ENCODE measurements at places on chromosomes 6 and 20.

DNA sequence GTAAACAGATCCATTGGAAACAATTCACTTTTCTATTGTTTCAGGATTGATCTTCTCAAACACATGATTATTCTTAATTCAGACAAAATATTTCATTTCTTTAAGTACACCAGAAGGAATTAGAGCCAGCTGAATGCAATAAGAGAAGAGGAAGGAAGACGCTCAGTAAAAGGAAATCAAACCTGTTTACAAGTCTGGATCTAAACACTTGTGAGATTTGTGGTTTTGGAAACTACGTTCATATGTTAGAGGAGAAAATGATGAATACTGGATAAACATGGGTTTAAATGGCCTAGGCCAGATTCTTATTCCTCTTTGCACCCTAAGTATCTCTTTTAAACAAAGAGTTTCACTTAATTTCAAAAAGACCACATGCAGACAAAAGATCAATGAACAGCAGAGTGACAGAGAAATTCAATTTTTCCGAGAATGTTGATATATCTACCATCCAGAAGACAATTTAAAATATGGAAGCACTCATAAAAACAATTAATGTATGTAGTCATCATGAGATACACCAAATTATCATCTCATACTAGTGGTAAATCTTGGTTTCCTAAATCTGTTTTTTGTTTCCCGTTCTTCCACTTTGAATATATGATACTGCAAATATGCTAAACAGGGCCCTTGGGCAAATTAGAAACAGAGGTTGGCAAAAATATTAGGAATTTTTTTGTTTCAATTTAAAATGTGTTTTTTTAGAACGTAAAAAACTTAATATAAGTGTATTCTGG is 703.5 kb upstream of the CITED2 start:
- DNase-seq, result no peak

- no peak for DNase-seq
Measured at GRCh38 chr20:9332791-9333479, 181.5 kb upstream of the LAMP5 start.

- no peak for DNase-seq
Measured at GRCh38 chr6:142699391-142699790, 245.6 kb downstream of the HIVEP2 start.

DNA sequence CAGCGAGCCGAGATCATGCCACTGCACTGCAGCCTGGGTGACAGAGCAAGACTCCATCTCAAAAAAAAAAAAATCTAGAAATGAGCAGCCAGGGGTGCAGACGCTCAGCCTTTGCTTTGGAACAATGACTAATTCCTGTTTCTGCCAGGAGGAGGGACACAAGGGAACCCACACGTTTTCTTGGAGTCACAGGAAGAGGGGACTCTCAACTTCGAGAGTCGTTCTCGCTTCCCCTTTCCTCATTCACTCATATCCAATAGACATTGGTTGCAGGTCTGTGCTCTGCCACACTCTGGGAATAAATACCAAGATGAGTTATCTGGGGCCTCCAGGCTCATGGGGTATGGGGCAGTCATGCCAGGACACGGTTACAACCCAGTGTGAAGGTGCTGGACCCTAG is 91.5 kb upstream of the RREB1 start:
- DNase-seq, result no peak

DNA sequence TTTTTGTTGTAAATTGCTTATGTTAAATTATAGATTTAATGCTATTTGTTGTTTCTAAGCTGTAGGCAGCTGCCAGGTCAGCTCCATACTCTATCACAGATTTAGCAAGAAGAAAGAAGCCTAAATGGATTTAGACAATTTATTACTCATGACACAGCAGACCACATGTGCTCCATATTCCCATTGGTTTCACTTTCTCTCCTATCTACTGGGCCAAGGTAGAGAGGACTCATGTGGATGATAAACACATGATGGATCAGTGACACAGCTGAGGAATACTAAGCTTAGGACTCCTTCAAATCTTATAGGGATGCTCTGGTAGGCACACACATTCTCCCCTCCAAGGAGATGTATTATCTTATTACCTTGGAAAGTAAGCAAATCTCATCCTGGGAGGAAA is 553.0 kb upstream of the ADGRB3 start:
- no peak for DNase-seq

DNA sequence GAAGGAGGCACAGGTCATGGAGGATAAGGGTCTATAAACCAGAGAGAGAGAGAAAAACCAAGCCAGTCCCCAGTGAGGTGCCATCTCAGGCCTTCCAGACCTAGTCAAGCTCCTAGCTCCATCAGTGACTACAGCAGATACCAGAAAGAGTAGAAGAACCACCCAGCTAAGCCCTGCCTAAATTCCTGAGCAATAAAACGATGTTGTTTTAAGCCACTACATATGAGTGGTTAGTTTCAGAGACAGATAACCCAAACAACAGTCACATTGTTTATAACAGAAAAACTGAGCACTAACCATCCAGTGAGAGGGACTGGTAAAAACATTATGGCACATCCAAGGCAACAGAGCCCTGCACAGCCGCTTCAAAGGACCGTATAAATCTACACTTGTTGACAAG is 59.2 kb downstream of the BMP7 start:
- DNase-seq, result no peak

DNA sequence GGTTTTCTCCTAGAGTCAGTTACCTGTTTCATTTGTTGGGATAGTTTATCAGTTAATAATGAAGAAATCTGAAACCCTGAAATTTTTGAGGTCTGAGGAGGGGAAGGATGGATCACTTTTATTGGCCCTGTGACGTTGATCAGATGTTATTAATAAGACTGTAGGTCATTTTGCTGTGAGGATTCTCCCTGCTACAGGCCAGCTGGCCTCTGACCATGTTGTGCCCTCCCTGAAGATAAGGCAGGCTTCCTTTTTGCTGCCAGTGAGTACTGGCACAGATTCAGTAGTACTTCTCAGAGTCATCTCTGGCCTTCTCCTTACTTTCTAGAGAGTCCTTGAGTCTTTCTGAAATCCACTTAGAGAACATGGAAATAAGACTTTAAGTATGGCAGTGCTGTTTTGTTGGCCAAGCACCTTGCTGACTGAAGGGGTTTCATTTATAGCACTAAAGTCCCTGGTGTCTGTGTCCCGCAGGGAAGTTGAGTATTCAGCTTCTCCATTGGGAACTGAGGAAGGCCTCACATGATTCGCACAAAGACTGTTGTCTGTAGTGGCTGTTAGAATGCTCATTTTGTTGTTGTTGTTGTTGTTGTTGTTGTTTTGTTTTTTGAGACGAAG is 202.6 kb downstream of the DTNBP1 start:
- DNase-seq, result no peak

- no peak for DNase-seq
Measured at GRCh38 chr6:145331066-145331465, 404.3 kb downstream of the EPM2A start.

DNA sequence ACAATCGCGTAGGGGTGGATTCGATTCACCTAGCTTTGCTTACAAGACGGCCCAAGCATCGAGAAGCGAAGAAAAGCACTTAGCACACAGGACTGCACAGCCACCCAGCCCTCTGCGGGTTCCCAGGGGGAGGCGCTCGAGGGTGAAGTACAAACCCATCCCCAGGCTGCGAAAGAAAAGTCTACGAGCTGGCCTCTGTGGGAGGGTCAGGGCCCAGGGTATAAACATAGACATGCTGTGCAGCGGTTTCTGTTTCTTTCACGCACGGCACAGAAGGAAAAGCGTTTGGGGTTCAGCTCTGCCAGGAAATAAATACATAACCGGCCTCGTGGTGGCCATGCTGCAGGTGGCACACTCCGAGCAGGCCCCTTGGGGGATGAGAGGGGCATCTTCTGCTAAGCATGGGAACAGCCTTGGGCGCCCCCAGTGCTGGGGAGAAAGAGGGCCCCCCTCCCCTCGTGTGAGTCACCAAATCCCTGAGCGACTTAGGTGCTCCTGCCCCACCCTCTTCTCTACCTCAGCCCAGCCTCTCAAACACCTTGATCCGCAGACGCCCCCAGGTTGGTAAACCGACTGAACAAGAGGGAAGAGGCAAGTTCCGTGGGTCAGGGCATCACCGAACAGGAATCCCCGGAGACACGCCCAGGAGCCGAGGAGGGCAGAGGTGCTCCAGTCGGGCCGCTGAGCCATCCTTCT is 91.6 kb upstream of the RIPOR2 start:
- DNase-seq, result peak; percentile 74

- no peak for DNase-seq
Measured at GRCh38 chr6:140663772-140664171, 1289.3 kb upstream of the CITED2 start.

DNA sequence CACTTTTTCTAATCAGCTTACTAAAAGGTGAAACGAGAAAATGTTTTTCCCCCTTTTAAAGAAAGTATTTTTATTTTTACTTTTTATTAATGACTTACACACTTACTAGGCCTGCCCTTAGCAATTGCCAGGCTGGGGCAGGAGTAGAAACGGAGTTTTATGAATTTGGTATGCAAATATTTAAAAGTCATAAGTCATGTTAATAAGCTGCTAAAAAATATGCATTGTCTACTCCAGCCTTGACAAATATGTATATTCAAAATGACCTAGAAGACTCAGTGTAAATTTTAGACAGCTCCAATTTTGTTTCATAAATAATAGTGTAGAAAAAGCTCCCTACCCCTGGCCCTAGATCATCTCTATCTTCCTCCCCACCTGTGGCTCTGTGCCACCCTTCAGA is 17.5 kb upstream of the TGM6 start:
- no peak for DNase-seq

DNA sequence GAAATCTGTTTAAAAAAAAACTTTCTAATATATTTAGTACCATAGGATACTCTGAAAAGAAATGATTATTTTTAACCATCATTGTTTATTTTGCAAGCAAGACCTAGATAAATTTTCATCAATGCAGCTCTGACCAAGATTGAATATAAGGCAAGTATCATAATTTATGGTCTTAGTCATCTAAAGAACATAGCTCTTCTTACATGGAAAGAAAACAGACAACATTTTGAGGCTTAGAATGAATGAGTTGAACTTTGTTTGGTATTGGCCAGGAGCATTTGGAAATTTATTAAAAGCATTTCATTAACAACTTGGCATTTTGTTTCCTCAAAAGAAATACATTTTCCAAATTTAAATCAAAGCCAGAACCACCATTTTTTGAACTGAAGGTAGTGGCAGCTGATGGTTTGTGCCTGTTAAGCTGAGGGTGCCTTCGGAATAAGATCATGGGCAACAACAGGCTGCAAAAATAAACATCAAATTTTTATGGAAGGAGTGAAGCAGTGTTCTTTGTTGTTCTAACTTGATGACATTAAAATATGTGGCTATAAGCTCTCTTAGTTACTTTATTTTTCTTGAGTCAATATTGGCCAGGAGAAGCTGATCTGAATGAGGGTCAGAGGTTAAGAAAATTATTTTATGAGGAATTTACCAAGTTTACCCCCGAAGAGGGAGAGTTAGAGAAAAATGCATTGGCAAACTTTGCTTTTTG is 6.7 kb upstream of the ATXN1 start:
- DNase-seq, result no peak

- DNase-seq, result no peak
Measured at GRCh38 chr6:106149472-106150069, 63.4 kb downstream of the PRDM1 start.

GRCh38 chr6:76416821-76417605 is 344.6 kb upstream of the IMPG1 start:
- DNase-seq, result no peak

DNA sequence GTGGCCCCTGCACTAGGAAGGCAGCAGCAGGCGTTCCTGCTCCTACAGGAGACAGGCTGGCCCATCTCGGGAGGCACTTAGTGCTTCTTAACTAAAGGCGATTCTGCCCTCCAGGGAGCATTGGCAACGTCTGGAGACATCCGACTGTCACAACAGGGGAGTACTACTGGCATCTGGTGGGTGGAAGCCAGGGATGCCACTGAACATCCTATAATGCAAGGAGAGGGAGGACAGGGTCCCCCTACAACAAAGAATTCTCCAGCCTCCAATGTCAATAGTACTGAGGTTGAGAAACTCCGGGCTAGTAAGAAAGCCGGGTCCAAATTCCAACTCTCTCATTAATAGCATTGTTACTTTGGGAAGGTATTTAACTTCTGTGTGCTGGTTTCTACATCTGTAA is 119.4 kb upstream of the ARMC2 start:
- DNase-seq, result no peak
